ENCODE measurements at places on chromosomes 7 and 10.

GRCh38 chr7:34839645-34840044, 181.6 kb downstream of the NPSR1 start:
- DNase-seq = no peak

DNA sequence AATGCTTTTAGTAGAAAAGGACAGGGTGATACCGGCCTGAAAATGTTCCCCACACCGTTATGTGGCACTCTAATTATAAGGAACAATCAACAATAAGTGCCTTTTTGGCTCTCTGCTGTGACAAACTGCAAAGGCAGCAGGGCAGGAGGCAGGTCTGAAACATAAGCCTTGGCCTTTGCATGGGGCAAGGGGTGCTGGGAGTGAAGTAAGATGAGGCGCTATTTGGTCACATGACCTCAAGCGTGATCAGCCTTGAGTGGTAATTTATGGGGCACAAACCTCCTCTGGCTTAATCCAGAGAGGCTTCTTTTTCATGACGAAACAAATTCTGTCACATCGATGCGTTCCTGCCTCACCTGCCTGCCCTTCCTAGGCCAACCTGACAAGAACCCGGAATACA, 202.7 kb downstream of the TAX1BP1 start:
- no peak for DNase-seq

DNA sequence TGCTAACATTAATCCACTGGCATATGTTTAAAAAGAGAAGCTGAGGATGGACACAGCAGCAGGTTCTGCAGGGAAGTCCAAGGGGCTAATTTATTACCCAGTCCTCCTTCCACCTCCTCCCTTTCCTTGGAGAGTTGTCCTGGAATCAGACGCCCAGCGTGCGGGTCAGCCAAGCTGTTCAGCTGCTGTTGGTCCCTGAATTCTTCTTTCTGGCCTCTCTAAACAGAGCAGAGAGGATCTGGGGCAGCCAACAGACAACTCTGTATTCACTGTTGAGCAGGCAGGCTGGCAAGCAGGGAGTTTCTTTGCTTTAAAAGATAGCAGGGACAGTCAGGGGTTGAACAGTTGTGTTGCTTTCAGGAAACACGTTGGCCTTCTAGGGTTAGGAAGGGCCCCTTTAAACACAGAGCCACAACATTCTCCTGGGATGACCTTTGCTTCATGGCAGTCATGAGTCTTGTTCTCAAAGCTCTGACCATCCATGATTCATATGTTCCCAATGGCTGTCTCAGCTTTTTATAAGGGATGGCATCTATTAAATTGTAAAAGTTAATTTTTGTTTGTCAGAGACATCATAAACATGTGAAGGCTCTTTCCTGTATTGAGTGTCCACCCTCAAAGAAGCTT, 217.0 kb downstream of the CREB5 start:
- DNase-seq = no peak

DNA sequence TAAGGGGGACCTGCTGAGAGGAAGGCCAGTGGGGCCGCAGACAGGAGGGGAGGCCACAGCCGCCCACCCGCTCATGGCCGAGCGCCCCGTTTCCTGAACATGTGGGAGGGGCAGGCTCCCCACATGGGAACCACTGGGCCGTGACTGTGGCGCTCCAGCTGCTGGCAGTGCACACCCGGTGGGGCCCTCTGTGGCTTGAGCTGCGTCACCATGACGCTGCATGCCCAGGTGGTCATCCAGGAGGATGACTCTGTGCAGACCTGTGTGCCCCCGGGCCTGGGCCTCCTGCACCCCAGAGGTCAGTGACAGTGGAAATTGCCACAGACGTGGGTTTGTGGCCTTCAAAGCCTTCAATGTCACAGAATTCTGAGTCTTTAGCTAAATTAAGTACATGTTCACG, 85.1 kb downstream of the MGMT start:
- no peak for DNase-seq

DNA sequence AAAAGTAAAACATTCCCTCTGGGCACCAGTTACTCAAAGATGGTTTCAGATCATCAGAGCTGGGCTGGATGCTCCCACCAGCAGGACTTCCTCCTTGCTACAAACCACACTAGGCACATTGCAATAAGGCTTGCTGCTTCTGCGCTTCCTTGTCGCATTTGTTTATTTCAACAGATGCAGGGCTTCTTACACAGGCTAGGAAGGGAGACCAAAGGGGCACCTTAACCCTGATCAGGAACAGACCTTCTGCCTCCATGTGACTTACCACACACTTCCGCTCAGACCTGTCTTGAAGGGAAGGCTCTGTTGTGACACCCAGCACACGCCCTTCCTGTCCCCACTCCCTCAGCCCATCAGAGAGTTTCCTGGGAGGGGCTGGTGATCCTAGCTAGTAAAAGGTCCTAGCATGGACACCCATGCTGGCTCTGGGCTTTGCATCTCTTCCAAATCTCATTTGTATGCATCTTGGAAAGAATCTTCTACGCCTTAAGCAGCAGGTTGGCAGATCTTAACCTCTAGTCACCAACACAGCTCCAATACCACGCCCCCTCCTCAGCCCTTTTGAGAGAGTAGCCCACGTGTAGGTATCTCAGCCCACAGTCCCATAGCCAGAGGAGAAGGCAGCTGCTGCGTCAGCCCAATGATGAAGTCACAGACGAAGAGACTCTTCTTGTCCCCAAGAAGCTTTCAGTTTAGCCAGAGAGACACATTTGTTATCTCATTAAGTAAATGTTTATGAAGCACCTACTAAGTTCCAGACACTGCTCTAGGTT, 47.1 kb upstream of the SVIL start:
- DNase-seq = no peak

Data from SK-N-MC (cell line).